Pancreas (tissue), 10 donors: ENCODE measurements at places on chromosomes 2 and 18. TPM values are rescaled to one million over a fixed set of nuclear protein-coding genes. Genes with fewer than 3 reads are reported as not detected.

DNA sequence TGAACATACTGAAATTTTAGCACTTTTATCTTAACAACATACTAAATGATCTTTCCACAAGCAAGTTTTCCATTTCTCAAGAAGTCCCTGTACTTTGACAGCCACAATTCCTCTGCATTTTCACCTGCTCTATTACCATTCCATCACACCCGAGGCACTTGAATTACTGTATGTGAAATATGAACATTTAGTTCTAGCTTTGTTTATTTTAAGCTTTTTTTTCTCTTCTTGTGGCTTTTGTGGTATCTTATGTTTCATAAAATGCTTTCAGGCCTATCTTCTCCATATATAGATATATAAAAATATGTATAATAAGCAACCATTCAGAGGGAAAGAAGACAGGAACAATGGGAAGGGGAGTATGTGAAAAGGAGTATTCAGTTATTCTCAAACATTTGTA, 693.9 kb downstream of the SATB2 start:
- no peaks in the 10 kb centered on the region for H3K27me3 ChIP-seq
- no peak overlapping the region for H3K4me3 ChIP-seq
- H3K36me3 ChIP-seq = no peaks in the 10 kb centered on the region
- no peaks in the 10 kb centered on the region for H3K4me1 ChIP-seq

DNA sequence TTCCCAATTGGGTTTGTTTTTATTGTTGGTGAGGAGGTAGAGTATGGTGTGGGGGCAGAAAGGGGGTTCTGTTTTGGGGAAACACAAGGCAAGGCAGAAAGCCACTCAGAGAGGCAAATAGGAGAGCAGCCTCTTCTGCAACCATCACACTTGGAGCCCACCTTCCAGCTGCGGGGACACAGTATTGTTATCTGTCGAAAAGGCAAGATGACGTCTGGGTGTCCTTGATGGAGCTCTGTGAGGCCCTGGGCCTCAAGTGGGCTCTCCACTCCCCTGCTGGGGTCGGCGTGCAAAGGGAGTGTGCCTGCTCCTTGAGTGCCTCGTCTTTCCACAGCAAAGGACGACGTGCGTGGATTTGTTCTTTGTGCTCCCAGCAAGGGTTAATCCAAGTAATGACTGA, 227.6 kb downstream of the ANAPC1 start:
- H3K36me3 ChIP-seq = no peaks in the 10 kb centered on the region
- H3K27ac ChIP-seq = no peak overlapping the region
- H3K4me3 ChIP-seq = no peak overlapping the region
- H3K4me1 ChIP-seq = no peaks in the 10 kb centered on the region

GRCh38 chr18:76486038-76486437, 9.0 kb downstream of the ZNF516 start:
- no peak overlapping the region for H3K27ac ChIP-seq
- DNase-seq = no peak
- H3K36me3 ChIP-seq = no peaks in the 10 kb centered on the region

RETSAT gene
- 36.7 TPM for total RNA-seq

GRCh38 chr2:209121691-209122090, 302.2 kb upstream of the MAP2 start:
- H3K27me3 ChIP-seq = no peaks in the 10 kb centered on the region
- no peaks in the 10 kb centered on the region for H3K4me1 ChIP-seq
- no peaks in the 10 kb centered on the region for H3K36me3 ChIP-seq
- no peak overlapping the region for H3K27ac ChIP-seq

- H3K36me3 ChIP-seq = no peaks in the 10 kb centered on the region
- H3K4me3 ChIP-seq = peak overlapping the region; percentile 78
- peak overlapping the region; percentile 49 for H3K27ac ChIP-seq
- peaks cover 14% of the 10 kb centered on the region for H3K4me1 ChIP-seq
- H3K27me3 ChIP-seq = no peaks in the 10 kb centered on the region
Observed at GRCh38 chr18:74290794-74291471, 830 bp downstream of the CYB5A start.

GRCh38 chr2:159982270-159982669, 80.1 kb downstream of the PLA2R1 start:
- no peaks in the 10 kb centered on the region for H3K36me3 ChIP-seq
- H3K4me3 ChIP-seq = no peak overlapping the region
- no peaks in the 10 kb centered on the region for H3K27me3 ChIP-seq
- peak; percentile 9 for DNase-seq

DNA sequence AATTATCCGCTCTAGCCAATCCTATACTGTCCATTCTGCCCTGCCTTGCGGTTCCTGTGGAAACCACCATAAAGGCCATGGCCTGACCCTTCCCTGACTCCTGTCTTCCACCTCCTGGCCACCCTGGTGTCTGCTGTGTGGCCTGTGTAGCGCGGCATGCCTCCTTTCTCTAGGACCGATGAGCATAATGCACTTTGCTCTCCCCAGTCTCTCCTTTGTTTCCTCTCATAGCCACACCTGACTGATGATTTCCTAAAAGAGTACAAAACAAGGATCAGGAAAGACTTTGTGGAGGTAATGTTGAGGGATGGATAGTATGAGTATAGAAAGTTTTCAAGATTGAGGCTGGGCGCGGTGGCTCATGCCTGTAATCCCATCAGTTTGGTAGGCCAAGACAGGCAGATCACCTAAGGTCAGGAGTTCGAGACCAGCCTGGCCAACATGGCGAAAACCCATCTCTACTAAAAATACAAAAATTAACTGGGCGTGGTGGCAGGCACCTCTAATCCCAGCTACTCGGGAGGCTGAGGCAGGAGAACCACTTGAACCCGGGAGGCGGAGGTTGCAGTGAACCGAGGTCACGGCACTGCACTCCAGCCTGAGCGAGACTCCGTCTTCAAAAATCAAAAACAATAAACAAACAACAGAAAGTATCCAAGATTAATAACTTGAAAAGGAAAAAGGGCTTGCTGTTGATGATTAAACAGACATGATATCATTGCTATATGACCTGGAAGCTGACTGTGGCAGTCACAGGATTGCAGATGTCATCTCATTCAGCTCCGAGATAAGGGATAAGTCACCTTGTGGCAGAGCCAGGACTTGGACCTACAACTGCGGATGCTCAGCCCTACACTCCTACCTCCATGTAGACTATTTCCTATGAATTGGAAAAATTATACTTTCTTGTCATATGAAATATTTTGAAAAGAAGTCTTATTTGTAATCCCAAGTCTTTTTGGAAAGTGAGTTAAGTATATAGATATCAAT, 16.6 kb downstream of the SOWAHC start:
- no peak for DNase-seq
- H3K27ac ChIP-seq = no peak overlapping the region
- H3K4me3 ChIP-seq = no peak overlapping the region
- no peaks in the 10 kb centered on the region for H3K36me3 ChIP-seq
- H3K27me3 ChIP-seq = no peaks in the 10 kb centered on the region

GRCh38 chr2:127086990-127087790, 19.8 kb downstream of the BIN1 start:
- peak overlapping the region; percentile 23 for H3K27ac ChIP-seq
- H3K4me1 ChIP-seq = no peaks in the 10 kb centered on the region
- no peak overlapping the region for H3K4me3 ChIP-seq
- H3K27me3 ChIP-seq = no peaks in the 10 kb centered on the region
- H3K36me3 ChIP-seq = no peaks in the 10 kb centered on the region

GRCh38 chr2:141610564-141611175, 520.1 kb downstream of the LRP1B start:
- H3K27ac ChIP-seq = no peak overlapping the region
- no peak overlapping the region for H3K4me3 ChIP-seq
- no peak for DNase-seq
- no peaks in the 10 kb centered on the region for H3K27me3 ChIP-seq
